ENCODE measurements at places on chromosomes 13 and 19.

DNA sequence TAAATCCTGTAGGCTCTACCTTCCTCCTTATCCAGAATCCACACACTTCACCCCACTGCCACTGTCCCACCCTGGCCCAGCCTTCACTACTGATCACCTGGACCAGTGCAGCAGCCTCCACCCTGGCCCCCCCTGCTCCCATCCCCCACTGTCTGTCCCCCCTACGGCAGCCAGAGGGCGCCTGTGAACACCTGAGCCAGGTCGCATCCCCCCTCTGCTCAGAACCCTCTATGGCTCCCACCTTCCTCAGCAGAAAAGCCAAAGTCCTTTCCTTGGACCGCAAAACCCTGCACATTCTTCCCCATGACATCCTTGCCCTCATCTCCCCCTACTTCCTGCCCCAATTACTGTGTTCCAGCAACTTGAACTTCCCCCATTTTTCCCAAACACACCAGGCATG lies 20.6 kb downstream of the ELAVL3 start:
- no peak for DNase-seq

DNA sequence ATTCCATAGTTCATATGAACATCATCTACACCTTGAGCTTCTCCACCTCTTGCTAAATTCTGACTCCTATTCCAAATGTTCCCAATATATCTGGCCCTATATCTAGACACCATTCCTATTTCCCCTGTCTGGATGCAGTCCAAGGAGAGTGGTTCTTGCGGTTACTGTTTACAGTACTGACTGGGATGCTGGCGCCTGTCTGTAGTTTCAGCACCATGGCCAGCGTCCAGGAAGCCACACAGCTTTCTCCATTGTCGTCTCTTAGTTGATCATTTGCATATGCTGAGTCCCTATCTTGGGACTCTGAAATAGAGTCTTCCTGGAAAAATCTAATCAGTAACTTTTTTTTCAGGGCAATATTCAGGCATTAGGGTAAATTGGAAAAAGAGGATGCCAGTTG lies 14.9 kb downstream of the LAIR2 start:
- peak; percentile 80 for DNase-seq

DNA sequence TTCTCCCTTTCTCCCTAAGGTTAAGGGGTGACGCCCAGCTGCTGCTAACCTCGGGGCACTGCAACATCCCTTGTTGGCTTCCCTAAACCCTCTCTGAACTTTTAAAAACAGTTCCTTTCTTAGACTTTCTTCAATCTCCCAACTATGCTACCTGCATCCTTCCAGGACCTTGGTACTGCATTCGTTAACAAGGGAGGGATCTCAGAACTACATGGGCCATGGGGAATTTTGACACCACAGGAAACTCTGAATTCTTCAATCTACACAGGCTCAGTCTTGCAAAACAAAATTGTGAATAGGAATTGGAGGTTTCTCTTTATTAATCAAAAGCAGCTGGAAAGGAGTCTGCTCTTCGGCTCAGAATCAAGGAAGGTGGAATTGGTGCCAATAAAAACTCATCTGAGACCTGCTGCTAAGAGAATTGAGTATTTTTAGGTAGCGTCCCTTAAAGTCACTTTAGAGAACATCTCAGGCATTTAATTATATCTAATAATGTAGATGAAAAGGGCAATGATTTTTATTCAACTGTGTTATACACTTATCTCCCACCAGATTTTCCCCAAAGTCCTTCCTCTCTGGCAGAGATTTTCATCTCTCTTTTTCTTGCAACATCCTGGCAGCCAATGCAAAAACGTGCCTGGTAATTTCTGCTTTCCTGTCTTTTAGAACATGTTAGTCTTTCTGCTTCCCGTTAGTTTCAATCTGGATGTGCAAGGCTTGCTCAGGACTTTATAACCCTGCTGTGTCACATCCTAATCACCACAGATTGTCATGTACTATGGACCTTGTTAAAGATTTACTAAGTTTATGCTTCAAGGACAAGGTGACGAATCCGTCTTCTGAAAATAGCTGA lies 69.1 kb upstream of the SLC15A1 start:
- peak; percentile 4 for DNase-seq

GRCh38 chr19:32868206-32868950 lies 1.2 kb downstream of the SLC7A9 start:
- no peak for DNase-seq

- no peak for DNase-seq
Observed at GRCh38 chr13:41516166-41516565, 58.8 kb downstream of the RGCC start.

DNA sequence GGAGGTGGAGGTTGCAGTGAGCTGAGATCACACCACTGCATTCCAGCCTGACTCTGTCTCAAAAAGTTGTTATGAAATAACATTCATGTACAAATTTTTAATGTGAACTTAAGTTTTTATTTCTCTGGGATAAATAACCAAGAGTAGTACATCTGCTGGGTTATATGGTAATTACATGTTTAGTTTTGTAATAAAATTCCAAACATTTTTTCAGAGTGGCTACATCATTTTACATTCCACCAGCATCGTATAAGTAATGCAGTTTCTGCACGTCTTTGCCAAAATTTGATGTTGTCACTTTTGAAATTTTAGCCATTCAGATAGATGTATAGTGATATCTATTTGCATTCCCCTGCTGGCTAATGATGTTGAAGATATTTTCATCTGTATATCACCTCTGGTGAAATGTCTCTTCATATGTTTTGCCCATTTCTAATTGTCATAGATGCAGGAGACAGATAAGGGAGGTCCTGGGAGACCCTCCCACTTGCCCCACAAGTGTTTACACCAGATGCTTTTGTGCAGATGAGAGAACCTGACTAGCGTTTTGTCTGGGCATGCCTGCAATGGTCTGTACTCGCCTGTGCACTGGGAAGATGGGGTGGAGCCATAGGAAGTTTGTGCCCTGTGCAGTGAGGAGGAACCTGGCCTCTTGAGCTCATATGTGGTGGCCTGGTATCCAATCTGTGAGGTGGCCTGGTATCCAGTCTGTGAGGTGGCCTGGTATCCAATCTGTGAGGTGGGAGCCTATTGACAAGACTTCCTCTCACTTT lies 12.7 kb upstream of the KBTBD6 start:
- no peak for DNase-seq

DNA sequence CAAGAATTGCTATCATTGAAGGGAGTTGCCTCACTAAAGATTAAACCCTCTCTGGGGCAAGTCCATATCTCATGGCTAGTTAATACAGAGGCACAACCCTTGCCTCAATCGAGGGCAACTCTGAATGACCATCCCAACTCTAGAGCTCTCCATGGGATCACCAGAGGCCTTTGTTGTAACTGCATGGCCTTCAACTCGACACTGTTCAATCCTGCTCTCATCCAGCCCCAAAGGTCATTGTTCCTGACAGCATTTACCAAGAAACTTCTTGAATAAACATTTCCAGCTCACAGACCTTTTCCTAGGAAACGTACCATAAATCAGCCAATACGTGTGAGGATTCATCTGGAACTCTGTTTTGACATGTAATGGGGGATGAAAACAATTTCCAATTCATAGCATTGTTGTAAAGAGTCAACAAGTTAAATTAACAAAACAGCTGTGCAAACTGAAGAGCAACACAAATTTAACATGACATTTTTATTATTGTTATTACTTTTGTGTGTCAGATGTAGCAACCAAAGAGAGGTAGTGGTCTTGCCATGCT lies 452.7 kb downstream of the SUCLA2 start:
- no peak for DNase-seq

GRCh38 chr13:67652887-67653286 lies 422.8 kb upstream of the PCDH9 start:
- no peak for DNase-seq

GRCh38 chr13:68304286-68304893 lies 1074.3 kb upstream of the PCDH9 start:
- no peak for DNase-seq

- DNase-seq = peak; percentile 85
Observed at GRCh38 chr19:48398375-48399235, 5.1 kb downstream of the GRIN2D start.

DNA sequence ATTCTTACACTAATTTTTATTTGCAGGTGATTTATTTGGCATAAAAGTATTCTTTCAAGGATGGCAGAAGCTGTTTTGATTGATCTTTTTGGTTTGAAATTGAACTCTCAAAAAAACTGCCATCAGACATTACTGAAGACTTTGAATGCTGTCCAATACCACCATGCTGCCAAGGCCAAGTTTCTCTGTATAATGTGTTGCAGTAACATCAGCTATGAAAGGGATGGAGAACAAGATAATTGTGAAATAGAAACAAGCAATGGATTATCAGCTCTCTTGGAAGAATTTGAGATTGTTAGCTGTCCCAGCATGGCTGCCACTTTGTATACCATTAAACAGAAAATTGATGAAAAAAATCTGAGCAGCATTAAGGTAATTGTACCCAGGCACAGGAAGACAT lies 1.2 kb downstream of the LACC1 start:
- DNase-seq = no peak

- DNase-seq = no peak
Observed at GRCh38 chr13:99829161-99829560, 142.4 kb downstream of the ZIC5 start.

GRCh38 chr19:43524922-43525835 lies 1.8 kb downstream of the ETHE1 start:
- DNase-seq = peak; percentile 82

GRCh38 chr13:51807041-51807440 lies 3.1 kb upstream of the DHRS12 start:
- DNase-seq = no peak

DNA sequence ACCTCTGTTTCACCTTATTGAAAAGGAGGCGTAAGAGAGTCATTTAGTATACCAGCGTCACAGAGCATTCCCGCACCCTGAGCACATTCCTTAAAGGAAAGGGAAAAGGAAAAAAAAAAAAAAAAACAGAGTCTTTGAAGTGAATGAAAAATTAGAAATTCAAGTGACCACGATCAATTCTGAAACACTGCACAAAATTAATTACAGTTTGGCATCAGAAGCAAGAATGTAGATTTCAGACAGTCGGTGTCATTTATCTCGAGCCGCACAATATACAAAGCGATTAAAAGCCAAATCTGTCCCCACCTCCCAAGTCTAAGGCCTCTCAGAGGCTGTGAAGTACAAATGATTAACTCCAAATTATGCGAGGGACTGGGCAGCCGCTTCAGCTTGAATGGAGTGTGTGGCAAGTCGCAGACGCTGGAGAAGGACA lies 173.7 kb upstream of the ZNF507 start:
- DNase-seq = no peak

DNA sequence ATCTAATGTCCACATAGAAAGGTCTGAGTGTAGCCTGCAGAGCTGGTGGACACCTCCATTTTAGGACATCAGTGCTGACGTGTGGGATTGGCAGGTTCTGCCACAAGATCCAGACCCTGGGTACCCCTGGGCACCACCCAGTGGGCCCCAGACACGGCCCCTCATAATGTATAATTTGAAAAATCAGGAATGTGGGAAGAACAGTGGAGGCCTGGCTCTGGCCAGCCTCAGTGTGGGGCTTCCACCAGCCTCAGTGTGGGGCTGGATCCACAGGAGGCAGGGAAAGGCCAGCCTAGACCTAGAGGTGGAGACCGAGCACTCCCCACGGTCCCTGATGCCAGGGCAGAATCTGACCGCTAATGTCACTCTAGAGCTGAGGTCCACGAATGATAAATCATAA lies 150.7 kb upstream of the SOX1 start:
- DNase-seq = no peak

GRCh38 chr19:41937525-41938468 lies 9.5 kb upstream of the ERFL start:
- DNase-seq = no peak

DNA sequence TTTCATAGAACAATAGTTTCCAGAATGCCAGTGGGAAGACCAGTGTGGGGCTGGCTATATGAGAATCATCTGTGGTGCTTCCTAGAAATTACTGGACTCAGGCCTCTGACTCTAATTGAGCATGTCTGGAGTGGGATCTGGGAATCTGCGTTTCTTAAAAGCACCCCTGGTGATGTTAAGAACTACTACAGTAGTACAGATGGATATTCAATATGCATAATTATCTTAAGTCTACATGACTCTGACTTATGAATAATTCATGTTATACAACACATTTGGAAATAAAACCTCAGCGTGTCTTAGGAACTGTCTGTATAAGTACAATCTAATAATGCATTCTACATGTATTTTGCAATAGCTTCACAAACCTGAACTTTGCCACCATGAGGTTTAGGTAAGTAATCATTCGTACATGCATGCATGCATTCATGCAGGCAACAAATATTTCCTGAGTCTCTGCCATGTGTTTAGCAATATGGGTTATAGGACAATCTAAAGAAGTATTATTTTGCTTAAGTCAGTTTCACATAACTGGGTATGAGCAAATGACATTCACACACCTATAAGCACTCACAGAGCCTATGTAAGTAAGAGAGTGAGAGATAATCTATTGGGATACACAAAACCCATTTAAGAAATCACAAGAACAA lies 62.0 kb downstream of the EPSTI1 start:
- no peak for DNase-seq

DNA sequence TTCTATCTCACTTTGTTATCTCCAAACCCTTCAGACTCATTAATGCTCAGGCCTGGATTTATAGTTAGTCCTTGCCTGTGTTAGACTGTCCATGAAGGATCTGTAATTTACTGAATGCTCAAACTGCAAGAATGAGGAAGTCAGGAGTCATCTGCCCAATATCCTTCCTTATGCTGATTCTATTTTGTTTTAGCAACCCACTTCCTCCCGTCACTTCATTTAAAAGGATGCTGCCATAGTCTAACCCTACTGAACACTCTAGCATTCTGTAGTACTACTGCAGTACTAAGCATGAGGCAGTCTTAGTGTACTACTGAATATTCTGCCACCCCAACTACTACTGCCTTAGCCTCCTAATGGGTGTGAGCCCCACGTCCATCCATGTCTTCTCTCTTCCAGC lies 1.5 kb downstream of the FCAR start:
- DNase-seq = peak; percentile 65

DNA sequence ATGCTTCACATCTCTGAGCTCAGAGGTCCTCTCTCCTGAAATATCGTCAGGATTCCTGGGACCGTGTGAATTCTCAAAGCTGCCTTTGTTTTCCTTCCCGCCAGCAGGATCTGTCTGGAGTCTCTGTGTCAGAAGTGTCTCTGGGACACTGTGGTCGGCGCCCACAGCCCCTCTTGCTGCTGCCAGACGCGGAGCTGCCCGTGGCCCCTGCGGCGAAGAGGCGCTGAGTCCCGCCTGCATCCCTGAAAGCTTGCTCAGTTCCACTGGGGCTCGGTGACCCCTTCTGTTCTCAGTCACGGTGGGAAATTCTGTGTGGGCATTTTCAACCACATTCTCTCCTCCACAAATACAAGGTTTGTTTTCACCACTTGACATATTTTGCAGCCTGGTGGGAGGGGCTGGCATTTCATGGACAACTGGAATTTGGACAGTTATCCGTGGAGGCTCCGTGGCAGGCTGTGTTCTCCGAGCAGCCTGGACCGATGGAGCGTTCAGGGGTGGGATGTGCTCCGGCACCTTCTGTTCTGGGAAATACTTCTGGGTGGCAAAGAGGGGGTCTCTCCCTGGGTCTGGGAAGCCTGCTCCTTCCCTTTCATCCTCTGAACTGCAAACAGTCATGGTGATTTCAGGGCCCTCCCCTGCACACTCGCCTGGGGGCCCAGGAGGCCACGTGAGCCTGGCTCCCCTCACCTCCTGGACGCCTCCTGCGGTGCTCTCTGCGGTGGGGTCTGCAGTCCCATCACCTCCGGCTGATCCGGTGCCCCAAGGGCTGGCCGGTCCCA lies 42.6 kb upstream of the GRTP1 start:
- no peak for DNase-seq

GRCh38 chr13:48579165-48579918 lies 46.5 kb upstream of the RCBTB2 start:
- peak; percentile 85 for DNase-seq

Measured in suppressor macrophage treated with lipopolysaccharide for 1 hour (primary cell).